Activated CD4-positive, alpha-beta T cell treated with anti-CD3 and anti-CD28 coated beads for 36 hours (primary cell): ENCODE measurements at places on chromosomes 12 and 14. TPM values are rescaled to one million over a fixed set of nuclear protein-coding genes. Genes with fewer than 3 reads are reported as not detected.

DNA sequence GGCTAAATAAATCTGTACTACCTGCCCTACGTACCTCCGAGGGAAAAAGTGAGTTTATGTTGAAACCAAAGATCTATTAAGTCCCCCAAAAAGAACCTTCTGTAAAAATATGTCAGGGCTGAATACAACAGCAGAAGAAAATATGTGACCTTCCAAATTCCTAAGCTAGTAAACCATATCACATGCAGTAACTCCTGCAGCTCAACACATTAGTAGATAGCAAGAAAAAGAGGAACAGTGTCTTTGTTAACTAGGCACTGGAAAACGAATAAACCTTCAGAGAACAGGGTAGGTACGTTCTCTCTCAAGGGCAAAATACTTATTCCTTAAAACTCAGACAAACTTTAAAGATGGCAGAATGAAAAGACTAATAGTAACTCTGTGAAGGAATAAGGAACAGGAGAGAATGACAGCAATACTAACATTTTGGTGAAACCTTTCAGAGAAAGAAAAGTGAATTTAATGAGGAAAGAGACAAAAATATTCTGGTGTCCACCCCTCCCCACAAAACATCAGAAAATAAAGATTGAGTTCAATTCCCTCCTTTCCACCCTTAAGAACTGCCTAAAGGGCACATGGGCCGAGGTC is 18.0 kb downstream of the CBX5 start:
- no peaks in the 10 kb centered on the region for H3K27me3 ChIP-seq
- DNase-seq = no peak
- H3K4me1 ChIP-seq = peaks cover 49% of the 10 kb centered on the region
- H3K36me3 ChIP-seq = peaks cover 23% of the 10 kb centered on the region

- peak; percentile 50 for DNase-seq
- no peaks in the 10 kb centered on the region for H3K27me3 ChIP-seq
- peaks cover 79% of the 10 kb centered on the region for H3K36me3 ChIP-seq
- H3K27ac ChIP-seq = peak overlapping the region; percentile 34
- H3K4me1 ChIP-seq = peaks cover 67% of the 10 kb centered on the region
Observed at GRCh38 chr12:47900131-47901062, 4.4 kb downstream of the VDR start.

- no peaks in the 10 kb centered on the region for H3K4me1 ChIP-seq
- no peaks in the 10 kb centered on the region for H3K36me3 ChIP-seq
- DNase-seq = no peak
- H3K27me3 ChIP-seq = peaks cover 12% of the 10 kb centered on the region
- no peak overlapping the region for H3K4me3 ChIP-seq
Observed at GRCh38 chr12:5022025-5022424, 21.7 kb upstream of the KCNA5 start.

The LRRK2 gene
- not detected for total RNA-seq

DNA sequence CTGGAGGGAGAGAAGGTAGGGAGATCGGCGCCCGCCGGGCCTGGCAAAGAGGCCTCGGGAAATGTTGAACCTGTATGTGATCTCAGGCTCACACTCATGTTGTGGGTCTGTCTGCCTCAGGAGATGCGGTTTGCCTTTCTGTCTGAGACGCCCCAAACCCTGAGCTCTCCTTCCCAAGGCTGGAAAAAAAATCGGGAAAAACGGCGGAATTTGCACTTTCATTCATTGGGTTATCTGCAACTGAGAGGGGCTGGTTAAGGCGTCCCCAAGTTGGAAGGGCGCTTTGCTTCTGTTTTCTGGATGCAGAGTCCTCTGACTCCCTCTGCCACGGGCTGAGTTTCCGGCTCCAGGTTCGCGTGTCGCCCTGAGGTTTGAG is 5.0 kb upstream of the HOXC9 start:
- peak; percentile 56 for DNase-seq
- no peak overlapping the region for H3K27ac ChIP-seq
- peaks cover 84% of the 10 kb centered on the region for H3K27me3 ChIP-seq
- peaks cover 32% of the 10 kb centered on the region for H3K4me1 ChIP-seq

- DNase-seq = no peak
- H3K27ac ChIP-seq = peak overlapping the region; percentile 11
Observed at GRCh38 chr12:26576266-26576665, 256.7 kb downstream of the ITPR2 start.

- DNase-seq = peak; percentile 25
- no peak overlapping the region for H3K4me3 ChIP-seq
- no peak overlapping the region for H3K27ac ChIP-seq
- H3K4me1 ChIP-seq = peaks cover 10% of the 10 kb centered on the region
- no peaks in the 10 kb centered on the region for H3K27me3 ChIP-seq
- H3K36me3 ChIP-seq = no peaks in the 10 kb centered on the region
Observed at GRCh38 chr12:107437954-107438353, 247.6 kb upstream of the PWP1 start.

The ZNF385A gene
- total RNA-seq = 0.74 TPM

GRCh38 chr12:117679776-117680175 is 289.0 kb downstream of the KSR2 start:
- H3K36me3 ChIP-seq = no peaks in the 10 kb centered on the region
- H3K4me1 ChIP-seq = no peaks in the 10 kb centered on the region
- H3K27me3 ChIP-seq = peaks cover 2% of the 10 kb centered on the region
- no peak overlapping the region for H3K27ac ChIP-seq
- H3K4me3 ChIP-seq = no peak overlapping the region

DNA sequence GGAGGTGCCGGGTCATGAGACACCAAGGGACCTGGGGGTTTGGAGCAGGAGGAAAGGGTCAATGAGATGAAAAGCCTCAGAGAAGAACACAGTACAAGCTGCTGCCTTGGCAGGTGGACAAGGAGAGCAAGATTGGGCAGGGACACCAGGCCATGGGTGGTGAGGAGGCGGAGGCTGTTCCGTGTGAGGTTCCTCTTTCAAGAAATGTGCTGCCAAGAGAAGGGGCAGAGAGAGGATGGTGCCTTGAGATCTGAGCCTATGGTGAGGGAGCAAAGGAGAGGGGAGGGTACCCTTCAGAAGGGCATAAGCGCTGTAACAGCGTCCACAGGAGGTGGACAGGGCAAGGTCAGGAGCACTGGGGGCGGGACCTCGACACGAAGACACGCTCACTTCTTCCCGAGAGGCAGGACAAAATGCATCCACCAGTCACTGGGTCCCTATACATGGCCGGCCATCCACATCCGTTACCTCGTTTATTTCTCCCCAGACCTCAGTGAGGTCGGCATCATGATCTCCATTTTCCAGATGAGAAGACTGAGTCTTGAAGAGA is 100.2 kb downstream of the B4GALNT3 start:
- no peaks in the 10 kb centered on the region for H3K36me3 ChIP-seq
- H3K27me3 ChIP-seq = no peaks in the 10 kb centered on the region
- H3K4me1 ChIP-seq = peaks cover 47% of the 10 kb centered on the region
- DNase-seq = no peak
- no peak overlapping the region for H3K27ac ChIP-seq
- no peak overlapping the region for H3K4me3 ChIP-seq

DNA sequence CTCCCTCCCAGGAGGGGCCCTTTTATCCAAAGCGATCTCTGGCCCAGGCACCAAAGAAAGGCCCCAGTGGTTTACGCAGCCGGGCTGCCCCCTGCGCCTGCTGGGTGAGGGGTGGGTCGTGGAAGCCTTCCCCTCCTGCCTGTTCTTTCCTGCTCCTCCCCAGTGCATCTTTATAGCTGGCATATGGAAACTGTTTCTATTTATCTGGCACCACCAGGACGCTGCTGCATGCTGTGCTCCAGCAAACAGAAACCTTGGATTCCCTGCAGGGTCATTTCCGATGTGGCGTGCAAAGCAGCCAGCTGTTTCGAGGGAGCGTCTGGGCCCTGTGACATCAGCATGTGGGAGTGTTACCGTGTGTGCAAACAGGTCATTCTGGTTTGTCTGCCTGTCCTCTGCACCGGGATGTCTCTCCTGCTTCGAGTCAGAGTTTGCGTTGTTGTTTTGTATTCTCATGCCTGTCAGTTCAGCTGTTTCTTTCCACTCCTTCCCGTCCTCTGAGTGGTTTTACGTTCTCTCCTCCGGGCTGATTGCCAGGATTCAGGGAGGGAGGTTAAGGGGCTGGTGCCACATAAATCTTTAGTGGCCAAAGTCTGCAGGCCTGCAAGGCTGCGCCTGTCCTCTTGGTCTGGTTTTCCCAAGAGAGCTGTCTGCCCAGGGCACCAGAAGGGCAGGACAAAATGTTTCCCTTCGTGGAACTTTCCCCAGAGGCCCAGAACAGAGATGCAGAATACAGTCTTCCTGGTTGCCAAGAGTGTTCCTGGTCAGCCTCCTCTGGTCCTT is 24.6 kb downstream of the TPCN1 start:
- peaks cover 8% of the 10 kb centered on the region for H3K4me1 ChIP-seq
- no peak for DNase-seq
- H3K4me3 ChIP-seq = no peak overlapping the region
- H3K36me3 ChIP-seq = peaks cover 28% of the 10 kb centered on the region

DNA sequence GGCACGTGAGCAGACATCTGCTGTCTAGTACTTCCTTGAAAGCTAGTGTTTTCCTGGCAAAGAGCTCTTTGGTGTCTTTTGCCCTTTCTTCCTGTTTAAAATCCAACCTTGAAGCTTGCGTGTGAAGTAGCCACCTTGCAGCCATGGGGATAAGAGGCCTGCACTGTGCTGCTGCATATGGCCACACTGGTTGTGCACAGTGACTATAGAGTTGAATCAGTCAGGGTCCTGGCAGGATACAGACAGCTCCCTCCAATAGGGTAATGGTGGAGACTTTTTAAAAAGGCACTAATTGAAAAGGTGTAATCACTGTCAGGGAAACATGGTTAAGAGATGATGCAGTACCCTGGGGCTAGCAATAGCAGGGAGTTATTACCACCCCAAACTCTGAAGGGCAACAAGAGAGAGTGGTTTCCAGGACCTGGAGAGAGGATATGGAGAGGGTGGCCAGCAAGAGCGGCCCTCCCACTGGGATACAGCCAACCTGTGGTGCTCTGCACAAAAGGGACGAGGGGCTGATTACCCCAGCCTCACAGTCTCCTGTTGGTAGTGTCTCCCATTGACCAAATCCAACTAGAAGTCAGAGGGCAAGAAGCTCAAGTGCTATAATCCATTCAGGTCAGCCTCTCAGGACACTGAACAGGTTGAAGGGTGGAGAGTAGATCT is 4.8 kb upstream of the GLT8D2 start:
- no peaks in the 10 kb centered on the region for H3K36me3 ChIP-seq
- no peak for DNase-seq
- H3K4me3 ChIP-seq = no peak overlapping the region
- peaks cover 6% of the 10 kb centered on the region for H3K4me1 ChIP-seq
- H3K27ac ChIP-seq = no peak overlapping the region
- peaks cover 23% of the 10 kb centered on the region for H3K27me3 ChIP-seq

The MARS1 gene
- 389 TPM for total RNA-seq

GRCh38 chr12:67709367-67709954 is 60.9 kb downstream of the DYRK2 start:
- no peak overlapping the region for H3K27ac ChIP-seq
- peaks cover 6% of the 10 kb centered on the region for H3K36me3 ChIP-seq

The SLC35E3 gene
- 5.1 TPM for total RNA-seq

DNA sequence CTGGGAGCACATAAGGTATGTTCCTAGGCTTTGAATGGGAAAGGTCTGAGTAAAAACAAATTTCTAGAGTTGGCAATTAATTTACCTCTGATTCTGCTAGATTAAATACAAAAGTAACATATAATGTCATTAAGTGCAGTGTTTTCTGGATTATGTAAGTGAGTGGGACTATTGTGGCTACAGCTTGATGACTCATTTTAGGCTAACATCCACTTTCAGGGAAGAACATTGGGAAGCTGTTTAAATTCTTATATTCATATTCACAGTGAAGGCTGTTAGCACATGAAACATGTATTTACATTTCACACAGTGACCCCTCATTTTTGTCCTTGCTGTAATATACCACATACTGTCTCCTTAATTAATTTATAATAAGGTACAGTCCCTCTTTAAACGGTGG is 13.2 kb upstream of the BMAL2 start:
- H3K27ac ChIP-seq = no peak overlapping the region
- H3K4me3 ChIP-seq = no peak overlapping the region
- no peak for DNase-seq
- H3K27me3 ChIP-seq = no peaks in the 10 kb centered on the region
- H3K4me1 ChIP-seq = no peaks in the 10 kb centered on the region

The HPD gene
- total RNA-seq = not detected

- no peak overlapping the region for H3K4me3 ChIP-seq
- no peak overlapping the region for H3K27ac ChIP-seq
- DNase-seq = peak; percentile 47
- no peaks in the 10 kb centered on the region for H3K36me3 ChIP-seq
- H3K4me1 ChIP-seq = peaks cover 10% of the 10 kb centered on the region
Observed at GRCh38 chr12:132423251-132423819, 66.6 kb upstream of the FBRSL1 start.

DNA sequence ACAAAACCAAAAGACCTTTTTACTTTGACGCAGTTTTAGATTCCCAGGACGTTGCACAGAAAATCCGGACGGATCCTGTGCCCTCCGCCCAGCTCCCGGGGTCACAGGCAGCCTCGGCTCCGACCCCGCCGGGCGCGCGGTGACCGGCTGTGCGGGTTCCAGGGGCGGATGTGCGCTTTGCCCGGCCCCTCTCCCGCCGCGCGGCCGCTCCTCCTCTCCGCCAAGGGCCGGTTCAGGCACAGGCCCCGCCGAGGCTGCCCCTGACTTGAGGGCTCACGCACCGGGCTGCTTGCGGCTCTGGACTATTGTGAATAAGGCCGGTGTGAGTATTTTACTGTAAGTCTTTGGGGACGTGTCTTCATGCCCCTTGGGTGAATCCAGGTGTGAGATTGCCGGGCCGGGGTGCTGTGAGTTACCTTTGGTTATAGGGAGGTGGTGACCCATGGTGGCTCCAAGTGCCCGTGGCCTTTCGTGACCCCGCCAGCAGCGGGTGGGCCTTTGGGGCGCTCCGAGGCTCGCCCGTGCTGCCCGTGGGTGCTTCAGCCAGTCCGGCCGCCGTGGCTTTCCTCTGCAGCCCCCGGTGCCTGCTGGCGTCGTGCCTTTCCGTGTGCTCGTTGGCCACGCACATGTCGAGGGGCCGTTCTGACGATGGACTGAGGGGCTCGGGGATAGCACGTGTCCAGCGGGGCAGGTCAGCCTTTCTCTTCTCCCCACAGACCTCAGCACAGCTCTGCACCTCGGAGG is 45.9 kb downstream of the NOC4L start:
- peak overlapping the region; percentile 78 for H3K4me3 ChIP-seq
- H3K27ac ChIP-seq = peak overlapping the region; percentile 79
- H3K36me3 ChIP-seq = peaks cover 6% of the 10 kb centered on the region

GRCh38 chr12:131210506-131211339 is 257.0 kb downstream of the ADGRD1 start:
- H3K27me3 ChIP-seq = peaks cover 2% of the 10 kb centered on the region
- H3K27ac ChIP-seq = no peak overlapping the region
- H3K4me3 ChIP-seq = no peak overlapping the region

DNA sequence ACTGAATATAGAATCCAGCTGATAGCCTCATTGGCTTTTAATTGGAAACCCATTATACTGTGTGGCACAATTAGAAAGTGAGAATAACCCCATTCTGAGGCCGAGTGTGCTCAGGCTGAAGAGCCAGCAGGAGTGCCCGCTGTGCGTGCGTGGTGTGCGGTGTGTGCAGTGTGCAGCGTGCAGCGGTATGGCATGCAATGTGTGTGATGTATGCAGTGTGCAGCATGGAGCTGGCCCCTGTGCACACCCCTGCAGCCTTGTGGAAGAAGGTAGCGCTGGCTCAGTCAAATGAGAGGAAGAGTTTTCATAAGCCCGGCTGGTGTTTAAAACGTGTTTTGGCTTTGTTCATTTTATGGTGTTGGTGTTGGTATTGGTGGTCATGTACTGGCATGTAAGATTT is 22.9 kb downstream of the CKB start:
- peaks cover 19% of the 10 kb centered on the region for H3K4me1 ChIP-seq
- no peak overlapping the region for H3K4me3 ChIP-seq
- peaks cover 42% of the 10 kb centered on the region for H3K36me3 ChIP-seq
- peak overlapping the region; percentile 0 for H3K27ac ChIP-seq

GRCh38 chr12:34405286-34406227 is 383.3 kb downstream of the ALG10 start:
- H3K36me3 ChIP-seq = peaks cover 3% of the 10 kb centered on the region
- H3K4me3 ChIP-seq = no peak overlapping the region
- H3K27ac ChIP-seq = no peak overlapping the region
- no peak for DNase-seq
- no peaks in the 10 kb centered on the region for H3K27me3 ChIP-seq
